WERI-Rb-1 (cell line): ENCODE measurements at places on chromosomes 5 and 9.

DNA sequence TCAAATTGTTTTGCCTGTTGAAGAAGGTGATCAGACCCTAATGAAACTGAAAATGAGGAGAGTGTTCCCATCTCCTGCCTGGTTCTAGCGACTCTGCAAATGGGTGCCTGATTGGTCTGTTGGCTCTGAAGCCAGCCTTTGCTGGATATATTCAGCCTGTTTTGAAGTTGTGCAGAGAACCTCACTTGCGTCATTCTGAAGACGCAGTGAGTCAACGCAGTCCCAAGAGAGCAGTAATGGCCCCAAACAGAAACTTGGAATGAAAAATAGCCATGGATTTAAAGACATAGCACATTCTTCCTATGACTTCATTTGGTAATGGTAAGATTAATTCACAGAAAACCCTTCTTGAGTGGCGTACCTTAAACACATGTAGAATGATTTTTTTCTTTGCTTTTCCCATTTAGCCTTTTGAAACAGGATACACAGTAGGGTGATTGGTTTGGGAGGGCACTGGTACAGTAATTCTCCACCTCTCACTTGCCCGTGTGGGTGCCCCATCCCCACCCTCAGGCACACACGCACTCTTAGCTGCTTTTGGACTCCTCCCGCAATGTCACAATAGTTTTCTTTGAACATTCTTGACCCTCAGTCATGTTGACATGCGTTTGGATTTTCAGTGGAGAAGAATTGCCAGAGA, 54.1 kb upstream of the ABL1 start:
- no peak for DNase-seq

GRCh38 chr9:91424403-91425176, 958 bp upstream of the NFIL3 start:
- peak; percentile 60 for DNase-seq

GRCh38 chr9:126043681-126044080, 282.9 kb upstream of the MVB12B start:
- no peak for DNase-seq

DNA sequence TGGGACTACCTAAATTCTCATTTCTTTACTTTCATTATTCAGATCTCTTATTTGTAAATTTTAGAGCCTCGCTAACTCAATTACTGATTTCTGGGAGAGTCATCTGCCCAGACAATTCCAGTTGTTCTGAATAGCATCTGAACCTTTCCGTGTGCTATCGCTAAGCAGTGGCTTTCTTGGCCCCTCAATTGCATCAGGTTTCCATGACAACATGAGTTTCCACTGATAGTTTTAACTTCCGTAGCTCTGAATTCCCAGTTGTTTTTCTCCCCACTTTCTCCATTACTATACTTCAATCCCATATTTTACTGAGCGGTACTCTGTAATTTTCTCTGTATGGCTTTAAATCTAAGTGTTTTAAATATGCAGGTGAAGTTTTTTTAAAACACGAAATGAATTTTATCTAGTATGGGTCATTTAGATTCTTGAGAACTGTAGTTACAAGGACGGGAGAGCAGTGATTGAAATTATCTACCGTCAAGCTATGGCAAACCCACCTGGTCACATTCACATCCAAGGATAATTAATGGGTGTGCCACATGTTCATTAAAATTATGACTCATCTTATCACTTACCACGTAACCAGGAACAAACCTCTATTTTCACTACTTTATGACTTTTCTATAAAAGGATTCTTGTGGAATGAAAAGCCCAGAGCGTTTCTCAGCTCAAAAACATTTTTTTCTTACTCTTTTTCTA, 223.5 kb upstream of the PCSK5 start:
- DNase-seq: no peak

DNA sequence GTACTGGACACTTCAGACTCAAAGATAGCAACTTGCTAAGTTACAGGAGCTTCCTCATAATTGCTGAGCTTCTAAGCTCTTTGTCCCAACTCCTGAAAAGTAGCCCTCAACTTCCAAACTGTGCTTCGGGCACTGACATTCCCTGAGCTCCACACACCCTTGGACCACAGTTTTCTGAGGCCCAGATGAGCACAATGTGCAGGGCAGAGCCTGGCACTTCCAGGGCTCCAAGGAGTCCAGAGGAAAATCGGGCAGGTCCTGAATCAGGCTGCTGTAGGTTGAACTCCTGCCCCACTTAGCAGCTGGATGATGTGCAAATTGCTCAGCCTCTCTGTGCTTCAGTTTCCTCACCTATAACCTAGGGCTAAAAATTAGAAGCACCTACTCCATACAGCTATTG, 54.6 kb upstream of the KCNIP1 start:
- no peak for DNase-seq
